ENCODE measurements at places on chromosomes 2 and 18.
A peak's percentile ranks its signal among the peaks of the same experiment; 100 is the strongest.

- H3K27me3 ChIP-seq: no peaks in the 10 kb centered on the region
- DNase-seq: no peak
- H3K36me3 ChIP-seq: no peaks in the 10 kb centered on the region
Measured at GRCh38 chr18:50848991-50849390, 29.2 kb upstream of the MRO start.

DNA sequence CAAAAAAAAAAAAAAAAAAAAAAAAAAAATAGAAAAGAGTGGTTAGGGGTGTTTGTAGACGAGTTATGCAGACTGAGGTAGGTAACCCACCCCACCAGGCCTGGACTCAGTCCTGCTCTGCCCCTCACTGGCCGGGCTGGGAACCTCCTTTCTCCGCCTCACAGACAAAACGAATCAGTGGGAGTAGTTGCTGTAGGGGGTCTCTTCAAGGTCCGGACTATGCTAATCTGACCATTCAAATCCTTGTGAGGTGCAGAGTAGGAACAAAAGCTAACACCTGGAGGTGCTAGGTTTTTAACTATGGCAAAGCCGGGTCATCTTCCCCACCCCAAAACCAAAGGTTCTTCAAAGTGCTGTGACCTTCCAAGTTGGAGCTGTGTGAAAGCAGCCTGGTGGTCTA is 223.7 kb downstream of the SLC4A3 start:
- no peak overlapping the region for H3K27ac ChIP-seq
- H3K27me3 ChIP-seq: no peaks in the 10 kb centered on the region
- H3K4me3 ChIP-seq: no peak overlapping the region
- H3K4me1 ChIP-seq: no peaks in the 10 kb centered on the region
- no peak for DNase-seq

GRCh38 chr2:10407432-10407831 is 40.7 kb downstream of the ODC1 start:
- no peaks in the 10 kb centered on the region for H3K27me3 ChIP-seq
- peaks cover 54% of the 10 kb centered on the region for H3K4me1 ChIP-seq
- H3K27ac ChIP-seq: peak overlapping the region; percentile 49
- no peak for DNase-seq
- peaks cover 11% of the 10 kb centered on the region for H3K36me3 ChIP-seq
- H3K4me3 ChIP-seq: no peak overlapping the region

DNA sequence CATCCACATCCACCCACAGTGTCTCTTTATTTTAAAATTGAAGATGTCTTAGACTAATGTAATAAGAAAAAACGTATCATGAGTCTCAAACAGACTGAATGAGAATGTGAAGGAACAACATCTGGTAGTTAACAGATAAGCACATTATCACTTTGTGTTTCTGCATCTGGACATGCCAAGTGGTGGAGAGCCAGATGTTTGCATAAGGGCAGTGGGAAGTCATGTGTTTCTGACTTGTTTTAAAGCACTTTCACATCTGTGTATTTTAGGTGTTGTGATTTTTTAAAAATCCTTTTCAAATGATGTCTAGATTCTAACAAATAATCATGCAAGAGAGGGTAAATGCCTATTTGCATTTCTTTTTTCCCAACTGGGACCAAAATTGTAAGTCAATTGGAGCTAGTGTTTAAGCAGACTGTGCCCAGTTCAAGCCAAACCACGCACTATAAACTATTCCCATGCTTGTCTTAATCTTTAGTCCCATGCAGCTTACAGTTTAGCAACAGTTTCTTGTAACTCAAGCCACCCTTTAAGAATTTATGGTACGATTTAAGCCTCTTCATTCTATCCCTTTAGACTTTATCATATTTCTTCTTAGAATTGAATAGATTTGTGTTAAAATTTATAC is 272.7 kb upstream of the DOK6 start:
- DNase-seq: no peak
- no peak overlapping the region for H3K4me3 ChIP-seq
- H3K36me3 ChIP-seq: no peaks in the 10 kb centered on the region
- H3K4me1 ChIP-seq: no peaks in the 10 kb centered on the region
- no peak overlapping the region for H3K27ac ChIP-seq

- H3K4me1 ChIP-seq: no peaks in the 10 kb centered on the region
- no peak overlapping the region for H3K27ac ChIP-seq
- no peaks in the 10 kb centered on the region for H3K36me3 ChIP-seq
Measured at GRCh38 chr2:148623086-148623485, 21.5 kb upstream of the EPC2 start.

GRCh38 chr2:172734711-172735581 is 699 bp upstream of the RAPGEF4 start:
- H3K4me1 ChIP-seq: no peaks in the 10 kb centered on the region
- H3K4me3 ChIP-seq: peak overlapping the region; percentile 54
- DNase-seq: no peak
- H3K27ac ChIP-seq: no peak overlapping the region
- H3K36me3 ChIP-seq: no peaks in the 10 kb centered on the region

DNA sequence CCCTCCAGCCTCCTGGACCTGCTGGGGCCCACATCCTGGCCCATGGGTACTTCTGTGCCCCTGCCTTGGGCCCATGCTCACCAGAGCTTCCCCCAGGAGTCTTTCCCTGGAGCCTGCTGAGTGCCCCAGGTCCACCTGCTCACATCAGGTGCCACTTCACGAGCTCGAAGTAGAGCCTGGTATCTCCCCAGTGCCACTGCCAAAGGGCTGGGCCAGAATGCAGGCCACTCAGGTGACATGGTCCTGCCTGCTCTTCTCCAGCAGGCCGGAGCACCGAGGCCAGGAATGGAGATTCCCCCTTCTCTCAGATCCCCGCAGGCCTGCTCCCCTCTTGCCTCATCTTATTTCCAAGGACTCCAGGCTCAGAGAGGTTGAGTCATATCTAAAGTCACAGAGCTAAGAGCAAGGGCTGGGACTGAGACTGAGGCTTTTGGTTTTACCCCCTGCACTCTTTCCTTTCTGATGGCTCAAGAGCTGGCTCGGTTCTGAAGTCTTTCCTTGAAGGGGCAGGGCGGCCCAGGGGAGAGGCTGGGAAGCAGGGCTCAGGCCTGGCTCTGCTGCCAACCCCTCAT is 79.2 kb downstream of the HS1BP3 start:
- no peak overlapping the region for H3K4me3 ChIP-seq
- H3K27me3 ChIP-seq: no peaks in the 10 kb centered on the region
- peaks cover 51% of the 10 kb centered on the region for H3K4me1 ChIP-seq
- H3K36me3 ChIP-seq: no peaks in the 10 kb centered on the region
- no peak for DNase-seq

GRCh38 chr2:155377266-155377680 is 678.8 kb downstream of the KCNJ3 start:
- H3K36me3 ChIP-seq: no peaks in the 10 kb centered on the region
- no peak overlapping the region for H3K27ac ChIP-seq
- DNase-seq: no peak
- no peaks in the 10 kb centered on the region for H3K27me3 ChIP-seq
- H3K4me3 ChIP-seq: no peak overlapping the region

DNA sequence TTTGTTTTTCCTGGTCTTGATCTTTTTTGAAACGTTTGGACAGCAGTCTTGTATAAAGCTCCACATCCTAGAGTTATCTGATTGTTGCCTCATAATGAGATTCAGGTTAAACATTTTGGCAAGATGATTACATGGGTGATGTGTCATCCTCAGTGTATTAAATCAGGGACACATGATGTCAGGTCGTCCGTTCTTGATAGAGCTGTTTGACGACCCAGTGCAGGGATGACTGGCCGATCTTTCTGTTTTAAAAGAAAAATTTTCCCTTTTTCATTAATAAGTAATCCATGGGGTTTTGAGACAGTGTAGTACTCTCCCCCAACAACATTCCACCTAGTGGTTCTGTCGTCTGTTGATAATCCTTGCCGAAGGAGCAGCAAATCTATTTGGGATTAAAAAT is 44.5 kb upstream of the SERPINB2 start:
- no peak overlapping the region for H3K4me3 ChIP-seq
- H3K27me3 ChIP-seq: no peaks in the 10 kb centered on the region
- no peaks in the 10 kb centered on the region for H3K36me3 ChIP-seq
- no peaks in the 10 kb centered on the region for H3K4me1 ChIP-seq

- H3K27ac ChIP-seq: no peak overlapping the region
- H3K36me3 ChIP-seq: no peaks in the 10 kb centered on the region
- H3K4me1 ChIP-seq: no peaks in the 10 kb centered on the region
- H3K27me3 ChIP-seq: no peaks in the 10 kb centered on the region
- no peak overlapping the region for H3K4me3 ChIP-seq
Measured at GRCh38 chr18:69330385-69331005, 70.2 kb upstream of the DOK6 start.

DNA sequence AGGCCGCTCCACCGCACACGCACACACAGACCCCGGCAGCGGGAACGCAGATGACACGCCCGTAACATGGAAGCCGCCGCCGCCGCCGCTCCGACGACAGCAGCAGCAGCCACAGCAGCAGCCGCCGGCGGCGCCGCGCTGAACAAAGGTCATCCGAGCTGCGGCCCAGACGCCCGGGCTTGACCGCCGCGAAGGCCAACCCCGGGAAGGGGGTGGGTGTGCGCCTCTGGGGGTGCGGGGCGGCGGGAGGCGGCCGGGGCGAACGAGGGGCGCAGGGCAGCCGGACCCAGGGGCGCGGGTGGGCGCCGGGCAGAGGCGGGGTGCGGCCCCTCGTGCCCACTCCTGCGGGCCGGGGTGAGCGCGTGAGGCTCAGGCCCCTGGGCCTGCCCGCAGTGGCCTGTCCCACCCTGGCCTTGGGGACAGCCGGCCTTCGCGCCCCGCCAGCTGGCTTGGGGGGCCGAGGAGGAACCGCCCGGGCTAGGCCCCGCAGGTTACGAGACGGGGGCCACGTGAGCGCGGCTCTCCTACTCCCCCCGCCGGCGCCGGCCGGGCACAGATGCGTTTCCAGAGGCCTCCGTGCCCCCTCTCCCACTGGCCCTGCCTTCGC is 1.0 kb upstream of the ZNF532 start:
- H3K36me3 ChIP-seq: peaks cover 12% of the 10 kb centered on the region
- peak overlapping the region; percentile 45 for H3K4me3 ChIP-seq
- no peaks in the 10 kb centered on the region for H3K27me3 ChIP-seq
- DNase-seq: no peak
- peaks cover 4% of the 10 kb centered on the region for H3K4me1 ChIP-seq
- H3K27ac ChIP-seq: peak overlapping the region; percentile 94

- H3K4me1 ChIP-seq: peaks cover 19% of the 10 kb centered on the region
- no peak overlapping the region for H3K4me3 ChIP-seq
Measured at GRCh38 chr2:44772669-44773378, 168.7 kb upstream of the SIX3 start.

- H3K36me3 ChIP-seq: no peaks in the 10 kb centered on the region
- no peak for DNase-seq
- H3K4me3 ChIP-seq: peak overlapping the region; percentile 14
- no peak overlapping the region for H3K27ac ChIP-seq
- H3K4me1 ChIP-seq: peaks cover 3% of the 10 kb centered on the region
- H3K27me3 ChIP-seq: no peaks in the 10 kb centered on the region
Measured at GRCh38 chr2:96146153-96146880, 1.1 kb upstream of the DUSP2 start.

DNA sequence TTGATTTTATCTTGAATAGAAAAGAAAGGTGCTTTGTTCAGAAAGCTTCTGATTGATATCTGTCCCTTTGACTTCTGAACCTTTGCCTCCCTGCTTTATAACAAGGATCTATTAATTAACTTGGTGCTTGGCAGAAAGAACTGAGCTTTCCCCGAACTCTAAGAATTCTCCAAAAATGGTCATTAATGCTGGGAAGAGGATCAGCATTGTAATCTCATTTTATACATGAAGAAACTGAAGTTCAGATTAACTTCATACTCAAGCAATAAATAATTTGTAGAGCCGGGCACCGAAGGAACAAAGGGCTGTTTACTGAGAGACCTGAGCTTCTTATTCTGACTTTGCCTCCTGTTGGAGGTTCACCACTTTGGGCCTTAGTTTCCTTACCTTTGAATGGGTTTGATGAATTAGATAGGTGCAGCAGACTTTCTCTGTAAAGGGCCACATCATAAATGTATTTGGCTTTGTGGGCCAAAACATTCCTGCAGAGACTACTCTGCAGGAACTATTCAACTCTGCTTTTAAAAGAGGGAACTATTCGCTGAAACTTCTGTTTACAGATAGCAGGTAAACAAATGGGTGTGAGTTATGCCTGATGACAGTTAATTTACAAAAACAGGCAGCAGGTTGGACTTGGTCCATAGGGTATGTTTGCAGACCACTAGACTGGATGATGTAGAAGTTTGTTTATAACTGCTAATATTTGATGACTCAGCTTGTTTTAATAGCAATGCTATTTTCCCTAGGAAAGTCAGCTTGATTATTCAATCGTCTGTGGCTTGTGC is 272.9 kb downstream of the TGIF1 start:
- no peaks in the 10 kb centered on the region for H3K27me3 ChIP-seq
- H3K4me1 ChIP-seq: peaks cover 3% of the 10 kb centered on the region
- DNase-seq: no peak
- no peak overlapping the region for H3K4me3 ChIP-seq

GRCh38 chr18:10290638-10291235 is 163.7 kb upstream of the APCDD1 start:
- DNase-seq: no peak
- no peak overlapping the region for H3K4me3 ChIP-seq
- H3K36me3 ChIP-seq: no peaks in the 10 kb centered on the region
- H3K27ac ChIP-seq: no peak overlapping the region
- no peaks in the 10 kb centered on the region for H3K27me3 ChIP-seq
- no peaks in the 10 kb centered on the region for H3K4me1 ChIP-seq

GRCh38 chr2:237353215-237353614 is 60.7 kb downstream of the COL6A3 start:
- no peak overlapping the region for H3K4me3 ChIP-seq
- H3K27me3 ChIP-seq: no peaks in the 10 kb centered on the region
- no peak overlapping the region for H3K27ac ChIP-seq
- DNase-seq: no peak
- H3K4me1 ChIP-seq: peaks cover 30% of the 10 kb centered on the region

DNA sequence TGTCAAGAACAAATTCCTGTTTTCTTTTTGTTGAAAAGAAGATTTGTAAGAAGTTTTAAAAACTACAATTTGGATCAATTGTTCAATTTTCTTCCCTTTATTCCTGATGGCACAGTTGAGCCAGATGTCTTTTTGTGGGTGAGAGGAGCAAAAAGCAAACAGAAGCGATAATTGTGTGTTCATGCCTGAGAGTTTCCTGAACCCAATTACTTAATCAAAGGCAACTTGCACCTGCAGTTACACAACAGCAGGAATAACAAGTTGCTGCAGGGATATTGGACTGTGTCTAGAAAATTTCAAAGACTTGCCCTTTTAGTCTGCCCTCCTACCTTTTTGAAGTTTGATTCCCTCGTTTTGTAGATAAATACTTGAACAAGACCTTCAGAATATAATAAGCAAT is 383.6 kb downstream of the DSEL start:
- no peak overlapping the region for H3K27ac ChIP-seq
- no peaks in the 10 kb centered on the region for H3K36me3 ChIP-seq
